ENCODE measurements at places on chromosomes 7 and 10.

DNA sequence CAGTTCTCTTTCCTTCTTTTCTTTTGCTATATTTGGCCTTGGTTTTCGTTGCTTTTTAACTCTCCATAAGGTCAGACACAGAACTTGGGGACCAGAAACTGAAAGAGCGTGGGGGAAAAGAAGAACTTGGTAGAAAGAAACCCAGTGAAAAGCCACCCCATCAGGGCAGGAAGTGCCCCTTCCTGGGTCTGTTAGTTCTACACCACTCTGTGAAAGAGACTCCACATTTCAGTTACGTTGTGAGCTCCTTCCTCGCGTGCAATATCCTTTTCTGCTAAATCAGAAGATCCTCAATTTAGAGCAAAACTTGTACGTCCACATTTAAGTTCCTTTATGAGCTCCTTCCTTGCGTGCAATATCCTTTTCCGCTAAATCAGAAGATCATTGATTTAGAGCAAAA is 220.6 kb upstream of the FOXK1 start:
- DNase-seq, result no peak

DNA sequence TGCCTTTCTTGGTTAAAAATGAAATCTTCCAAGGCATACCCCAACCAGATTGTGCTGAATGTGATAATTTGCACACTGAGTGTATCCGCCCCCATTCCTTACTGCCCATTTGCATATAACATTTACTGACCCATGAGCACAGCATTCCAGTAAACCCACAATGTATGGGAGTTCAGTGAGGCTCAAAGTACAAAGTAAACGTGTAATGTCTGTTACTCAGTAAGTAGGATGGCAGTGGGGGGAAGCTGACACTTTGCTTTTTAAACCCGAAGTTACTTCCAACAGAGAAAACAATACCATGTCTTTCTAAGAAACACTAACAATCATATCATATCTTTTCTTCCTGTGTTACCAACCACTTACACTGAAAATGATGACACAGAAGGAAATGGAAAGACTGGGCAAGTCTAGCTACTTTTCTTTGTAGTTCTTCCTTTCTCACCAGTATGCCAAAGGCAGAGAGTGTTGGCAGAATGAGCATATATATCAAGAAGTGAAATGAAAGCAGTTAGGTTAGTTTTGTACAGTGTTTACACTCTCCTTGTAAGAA is 27.1 kb upstream of the SOSTDC1 start:
- DNase-seq, result no peak

DNA sequence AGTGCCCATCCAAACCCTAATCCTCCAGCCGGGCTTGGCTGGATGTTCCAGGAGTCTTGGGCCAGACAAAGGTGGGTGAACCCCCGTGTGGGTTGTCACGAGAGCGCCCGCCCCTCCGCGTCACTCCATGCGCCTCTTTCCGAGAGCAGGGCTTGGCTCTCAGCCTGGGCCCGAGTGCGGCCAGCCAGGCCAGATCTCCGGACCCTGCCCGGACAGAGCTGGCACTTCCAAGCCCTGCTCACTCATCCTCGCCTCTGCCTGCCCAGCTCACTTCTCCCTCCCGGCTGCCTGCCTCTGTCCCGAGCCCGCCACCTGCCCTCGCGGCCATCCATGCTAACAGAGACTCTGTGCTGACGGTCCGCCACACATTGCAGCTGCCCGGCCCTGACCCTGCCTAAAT is 34.6 kb downstream of the AGAP3 start:
- no peak for DNase-seq

GRCh38 chr7:134357486-134357885 is 40.8 kb upstream of the SLC35B4 start:
- DNase-seq, result no peak

DNA sequence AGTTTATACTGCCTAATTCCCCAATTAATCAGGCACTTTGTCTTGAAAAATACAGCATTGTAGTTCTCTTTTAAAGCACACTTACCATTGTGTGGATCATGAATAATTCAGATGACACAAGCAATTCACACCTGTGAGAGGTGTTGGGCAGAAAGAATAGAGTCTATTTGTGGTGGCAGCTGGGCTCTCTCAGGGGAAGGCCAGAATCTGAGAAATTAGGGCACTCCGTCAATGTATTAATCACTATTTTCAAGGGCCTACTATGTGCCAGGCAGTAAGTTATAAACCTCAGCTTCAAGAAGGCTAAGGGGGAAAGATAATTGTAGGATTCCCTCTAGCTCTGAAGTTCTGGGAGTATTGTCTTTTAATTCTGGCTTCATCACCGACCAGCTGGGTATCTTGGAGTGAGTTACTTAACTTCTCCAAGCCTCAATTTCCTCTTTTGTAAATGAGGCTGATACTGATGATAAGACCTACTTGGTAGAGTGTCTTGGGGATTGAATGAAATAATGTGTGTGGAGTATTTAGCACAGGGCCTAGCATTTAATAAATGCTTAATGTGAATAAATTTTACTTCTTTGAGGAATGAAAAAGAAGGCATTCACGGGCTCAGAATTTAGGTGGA is 2.5 kb downstream of the CHN2 start:
- DNase-seq, result no peak

DNA sequence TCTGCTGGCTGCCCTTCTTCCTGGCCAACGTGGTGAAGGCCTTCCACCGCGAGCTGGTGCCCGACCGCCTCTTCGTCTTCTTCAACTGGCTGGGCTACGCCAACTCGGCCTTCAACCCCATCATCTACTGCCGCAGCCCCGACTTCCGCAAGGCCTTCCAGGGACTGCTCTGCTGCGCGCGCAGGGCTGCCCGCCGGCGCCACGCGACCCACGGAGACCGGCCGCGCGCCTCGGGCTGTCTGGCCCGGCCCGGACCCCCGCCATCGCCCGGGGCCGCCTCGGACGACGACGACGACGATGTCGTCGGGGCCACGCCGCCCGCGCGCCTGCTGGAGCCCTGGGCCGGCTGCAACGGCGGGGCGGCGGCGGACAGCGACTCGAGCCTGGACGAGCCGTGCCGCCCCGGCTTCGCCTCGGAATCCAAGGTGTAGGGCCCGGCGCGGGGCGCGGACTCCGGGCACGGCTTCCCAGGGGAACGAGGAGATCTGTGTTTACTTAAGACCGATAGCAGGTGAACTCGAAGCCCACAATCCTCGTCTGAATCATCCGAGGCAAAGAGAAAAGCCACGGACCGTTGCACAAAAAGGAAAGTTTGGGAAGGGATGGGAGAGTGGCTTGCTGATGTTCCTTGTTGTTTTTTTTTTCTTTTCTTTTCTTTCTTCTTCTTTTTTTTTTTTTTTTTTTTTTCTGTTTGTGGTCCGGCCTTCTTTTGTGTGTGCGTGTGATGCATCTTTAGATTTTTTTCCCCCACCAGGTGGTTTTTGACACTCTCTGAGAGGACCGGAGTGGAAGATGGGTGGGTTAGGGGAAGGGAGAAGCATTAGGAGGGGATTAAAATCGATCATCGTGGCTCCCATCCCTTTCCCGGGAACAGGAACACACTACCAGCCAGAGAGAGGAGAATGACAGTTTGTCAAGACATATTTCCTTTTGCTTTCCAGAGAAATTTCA is 1.7 kb downstream of the ADRB1 start:
- DNase-seq, result no peak

- DNase-seq, result peak; percentile 7
These were observed 164.3 kb downstream of the BUB3 start for GRCh38 chr10:123318516-123318915.

DNA sequence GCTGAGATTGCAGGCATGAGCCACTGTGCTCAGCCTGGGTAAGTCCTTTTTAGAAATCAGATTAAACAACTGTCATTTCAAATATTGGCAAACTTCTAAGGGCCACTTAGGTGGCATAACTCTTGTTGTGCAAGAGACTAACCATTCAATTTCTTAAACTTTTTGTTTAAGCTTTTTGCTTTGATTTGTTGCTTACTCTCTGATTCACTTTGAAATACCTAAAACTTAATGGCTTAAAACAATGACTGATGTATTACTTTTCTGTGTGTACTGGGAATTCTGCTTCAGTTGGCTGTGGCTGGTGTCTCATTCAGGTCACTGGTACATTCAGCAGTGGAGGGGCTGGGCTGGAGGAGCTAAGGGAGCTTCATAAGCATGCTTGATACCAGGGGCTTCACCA is 28.9 kb downstream of the ZNF25 start:
- no peak for DNase-seq

- no peak for DNase-seq
These were observed 439.2 kb upstream of the IGFBP3 start for GRCh38 chr7:46360296-46360695.

DNA sequence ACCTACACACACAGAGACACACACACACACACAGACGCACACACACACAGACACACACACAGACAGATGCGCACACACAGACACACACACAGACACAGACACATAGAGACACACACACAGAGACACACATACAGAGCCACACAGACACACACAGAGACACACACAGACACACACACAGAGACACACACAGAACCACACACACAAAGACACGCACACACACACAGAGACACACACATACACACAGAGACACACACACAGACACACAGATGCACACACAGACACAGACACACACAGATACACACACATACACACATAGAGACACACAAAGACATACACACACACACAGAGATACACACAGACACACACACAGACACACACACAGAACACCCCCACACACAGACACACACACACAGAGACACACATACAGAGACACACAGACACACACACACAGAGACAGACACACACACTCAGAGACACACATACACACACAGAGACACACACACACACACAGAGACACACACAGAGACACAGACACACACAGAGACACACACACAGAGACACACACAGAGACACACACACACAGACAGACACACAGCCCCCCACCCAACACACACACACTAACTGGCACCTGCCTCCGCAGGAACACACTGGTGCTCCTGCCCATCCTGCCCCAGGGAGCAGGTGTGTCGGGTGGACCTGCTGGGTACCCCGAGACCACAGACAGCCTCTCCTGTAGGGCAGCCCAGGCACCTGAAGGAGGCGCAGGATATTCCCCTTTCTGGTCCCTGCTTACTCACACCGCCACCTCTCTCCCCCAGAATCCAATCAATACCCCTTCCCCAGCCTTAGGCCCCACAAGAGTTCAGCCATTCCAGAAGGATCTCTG is 5.4 kb upstream of the FZD9 start:
- no peak for DNase-seq

All from stimulated activated CD8-positive, alpha-beta memory T cell treated with anti-CD3 and anti-CD28 coated beads, Interleukin-7, amount 100 ng/mL, for 48 hours (primary cell).